ENCODE measurements at places on chromosomes 1 and 21.

- no peak for DNase-seq
Measured at GRCh38 chr21:38165466-38166172, 91.2 kb upstream of the KCNJ15 start.

- DNase-seq: no peak
Measured at GRCh38 chr21:31473685-31474345, 129.8 kb upstream of the TIAM1 start.

- no peak for DNase-seq
Measured at GRCh38 chr1:155913969-155914757, 3.0 kb upstream of the RIT1 start.

- no peak for DNase-seq
Measured at GRCh38 chr1:89620664-89621063, 12.3 kb upstream of the LRRC8C start.

- DNase-seq: no peak
Measured at GRCh38 chr1:23026568-23026967, 7.3 kb downstream of the KDM1A start.

DNA sequence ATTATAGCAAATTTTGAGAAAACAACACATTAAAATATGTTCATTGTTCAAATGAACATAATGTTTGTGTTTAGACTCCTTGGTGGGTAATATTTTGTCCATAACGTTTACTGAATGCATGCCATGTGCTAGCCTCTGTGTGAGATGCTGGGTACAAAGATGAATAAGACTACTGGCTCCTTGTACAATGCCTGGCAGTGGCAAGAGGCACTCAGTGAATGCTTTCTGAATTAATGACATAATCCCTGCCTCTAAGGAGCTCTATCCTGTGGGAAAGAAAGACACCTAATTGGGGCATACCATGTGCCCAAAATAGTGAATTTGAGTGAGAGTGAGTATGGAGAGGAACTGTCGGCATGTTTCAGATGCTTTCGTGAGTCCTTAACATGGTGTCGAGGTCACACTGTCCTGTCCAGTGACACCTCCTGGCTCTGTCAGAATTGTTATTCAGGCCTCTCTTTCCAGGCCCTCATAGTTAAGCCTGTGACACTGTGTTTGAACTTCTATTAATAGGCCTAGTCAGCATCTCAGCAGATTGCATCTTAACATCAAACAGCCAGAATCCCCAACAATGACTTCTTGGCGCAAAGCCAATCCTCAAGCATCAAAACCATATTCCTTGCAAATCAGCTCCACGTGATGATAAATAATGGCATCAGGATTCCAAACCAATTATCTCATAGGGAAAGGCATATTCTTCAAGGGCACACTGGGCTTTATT, 32.8 kb upstream of the S1PR1 start:
- no peak for DNase-seq

DNA sequence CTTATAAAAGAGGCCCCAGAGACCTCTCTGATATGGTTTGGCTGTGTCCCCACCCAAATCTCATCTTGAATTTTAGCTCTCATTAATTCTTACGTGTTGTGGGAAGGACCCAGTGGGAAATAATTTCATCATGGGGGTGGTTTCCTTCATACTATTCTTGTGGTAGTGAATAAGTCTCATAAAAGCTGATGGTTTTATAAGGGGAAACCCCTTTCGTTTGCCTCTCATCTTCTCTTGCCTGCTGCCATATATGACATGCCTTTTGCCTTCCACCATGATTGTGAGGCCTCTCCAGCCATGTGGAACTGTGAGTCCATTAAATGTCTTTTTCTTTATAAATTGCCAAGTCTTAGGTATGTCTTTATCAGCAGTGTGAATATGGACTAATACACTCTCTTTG, 22.5 kb upstream of the NEK7 start:
- no peak for DNase-seq

DNA sequence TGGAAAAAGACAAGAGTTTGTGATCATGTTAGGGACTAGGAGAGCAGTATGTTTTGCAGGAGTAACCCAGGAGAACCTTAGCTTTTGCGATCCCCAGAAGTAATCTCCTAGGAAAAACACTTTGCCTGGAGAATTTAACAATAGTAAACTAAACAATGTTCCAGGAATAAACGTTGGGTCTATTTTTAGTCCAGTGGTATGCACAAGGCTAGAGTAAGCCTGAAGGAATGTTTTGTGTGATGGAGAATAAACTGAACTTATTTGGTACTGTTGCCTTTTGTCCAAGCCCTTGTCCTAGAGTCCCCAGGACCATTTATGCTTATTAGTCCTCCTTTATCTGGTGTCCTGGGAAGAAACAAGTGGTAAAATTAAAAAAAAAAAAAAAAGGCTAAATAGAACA, 28.7 kb upstream of the RGS5 start:
- DNase-seq: no peak

DNA sequence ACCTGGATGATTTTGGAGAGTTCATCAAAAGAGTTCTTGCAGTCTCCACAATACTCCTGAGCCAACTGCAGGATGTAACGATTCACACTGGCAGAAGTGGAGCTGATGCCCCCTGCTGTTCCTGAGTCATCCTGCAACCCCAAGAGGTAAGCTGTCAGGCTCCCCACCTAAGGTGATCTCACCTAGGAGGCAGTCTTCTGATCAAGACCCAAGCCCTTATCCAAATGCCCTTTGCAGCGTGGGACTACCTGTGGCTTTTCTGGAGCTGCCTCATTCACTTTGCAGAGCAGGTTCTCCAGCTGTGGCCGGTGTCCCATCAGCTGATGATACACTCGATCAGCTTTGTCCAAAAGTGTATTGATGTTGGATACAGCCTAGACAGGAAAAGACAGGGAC, 96.4 kb downstream of the UBR4 start:
- DNase-seq: peak; percentile 7

DNA sequence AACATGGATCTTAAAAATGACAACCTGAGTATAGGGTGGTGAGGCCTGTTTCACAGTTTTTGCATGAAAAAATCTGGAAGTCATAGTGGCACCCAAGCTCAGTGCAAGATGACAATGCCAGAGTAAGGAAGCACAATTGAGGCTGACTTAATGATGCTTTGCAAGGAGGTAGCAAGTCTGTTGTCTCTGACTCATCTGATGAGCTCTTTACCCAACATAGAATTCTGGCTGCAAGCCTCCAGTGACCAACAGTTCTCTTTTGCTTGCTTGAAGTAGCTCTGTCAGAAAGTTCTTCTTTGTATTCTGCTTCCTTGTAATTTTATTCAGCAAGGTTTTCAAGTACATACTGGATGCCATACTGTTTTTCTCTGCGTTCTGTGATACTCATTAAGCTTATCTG, 117.1 kb downstream of the FOXD2 start:
- DNase-seq: no peak

DNA sequence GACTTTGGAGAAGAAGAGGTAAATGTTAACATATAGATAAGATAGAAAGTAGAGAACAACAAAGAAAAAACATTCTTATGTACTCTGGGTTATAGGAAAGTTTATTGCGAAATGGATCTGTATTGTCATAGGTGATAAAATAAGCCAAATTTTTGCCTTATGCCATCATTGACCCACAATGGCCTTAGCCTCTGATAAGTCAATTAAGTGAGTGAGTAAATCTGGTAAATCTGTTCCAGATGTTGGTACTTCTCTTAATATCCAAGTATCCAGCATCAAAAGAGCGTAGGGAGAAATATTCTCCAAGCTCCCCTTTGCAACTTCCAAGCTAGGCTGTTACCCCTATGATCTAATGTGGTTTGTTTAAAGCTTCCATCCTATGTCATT, 38.3 kb upstream of the CLCA4 start:
- DNase-seq: no peak

- DNase-seq: no peak
Measured at GRCh38 chr1:115227346-115228082, 110.5 kb downstream of the NGF start.

- peak; percentile 73 for DNase-seq
Measured at GRCh38 chr1:27830621-27831440, at the start of gene PPP1R8. PPP1R8 (plus strand) TSS chr1:27830782; CDS start chr1:27830836, 54 bp downstream.

GRCh38 chr1:243748227-243748626, 101.8 kb downstream of the AKT3 start:
- DNase-seq: no peak

- DNase-seq: no peak
Measured at GRCh38 chr1:159889821-159890252, 10.1 kb downstream of the CFAP45 start.

DNA sequence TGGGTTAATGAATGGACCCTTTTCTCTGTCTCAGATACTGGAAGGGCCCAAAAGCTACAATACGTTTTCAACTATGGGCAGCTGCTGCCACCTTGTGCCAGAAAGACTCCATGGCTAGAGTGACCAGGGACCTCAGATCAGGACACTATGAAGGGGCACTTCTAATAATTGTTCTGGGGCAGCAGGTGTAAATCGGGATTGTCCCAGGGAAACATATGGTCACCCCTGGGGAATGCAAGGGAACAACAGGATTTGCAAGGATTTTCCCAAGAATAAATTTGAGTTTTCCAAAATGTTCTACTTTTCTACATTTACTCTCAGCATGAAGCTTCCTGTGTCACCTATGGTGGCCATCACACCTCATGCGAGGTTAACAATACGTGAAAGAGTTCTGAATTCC, 12.0 kb upstream of the FCAMR start:
- DNase-seq: no peak

DNA sequence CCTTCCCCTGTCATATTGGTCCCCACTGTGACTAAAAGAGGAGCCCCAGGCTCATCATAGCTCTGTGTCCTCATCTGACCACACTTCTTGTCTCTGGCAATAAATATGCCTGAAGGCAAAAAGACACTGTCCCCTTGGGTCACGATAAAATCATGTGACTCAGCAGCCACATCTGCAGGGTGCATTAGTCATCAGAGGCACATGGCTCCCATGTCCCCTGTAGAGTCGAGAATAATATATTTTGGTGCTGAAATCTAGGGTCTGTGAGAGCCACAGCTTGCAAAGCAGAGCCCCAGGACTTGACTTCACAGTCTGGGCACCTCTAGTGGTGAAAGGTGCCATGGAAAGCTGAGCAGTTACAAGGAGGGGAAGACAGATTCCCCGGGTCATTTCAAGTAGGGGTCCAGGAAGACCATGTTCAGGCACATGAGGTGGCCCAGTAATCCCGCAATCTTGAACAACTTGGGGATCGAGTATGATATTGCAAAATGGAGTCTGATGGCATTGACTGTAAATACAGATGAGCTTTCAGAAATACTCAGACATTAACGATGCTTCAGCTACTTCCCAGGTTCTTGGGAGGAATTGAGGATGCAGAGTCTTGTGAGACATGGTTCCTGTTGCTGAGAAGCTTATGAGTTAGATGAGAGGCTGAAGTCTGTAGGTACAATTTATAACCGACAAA, 68.6 kb downstream of the SLC35F3 start:
- no peak for DNase-seq

DNA sequence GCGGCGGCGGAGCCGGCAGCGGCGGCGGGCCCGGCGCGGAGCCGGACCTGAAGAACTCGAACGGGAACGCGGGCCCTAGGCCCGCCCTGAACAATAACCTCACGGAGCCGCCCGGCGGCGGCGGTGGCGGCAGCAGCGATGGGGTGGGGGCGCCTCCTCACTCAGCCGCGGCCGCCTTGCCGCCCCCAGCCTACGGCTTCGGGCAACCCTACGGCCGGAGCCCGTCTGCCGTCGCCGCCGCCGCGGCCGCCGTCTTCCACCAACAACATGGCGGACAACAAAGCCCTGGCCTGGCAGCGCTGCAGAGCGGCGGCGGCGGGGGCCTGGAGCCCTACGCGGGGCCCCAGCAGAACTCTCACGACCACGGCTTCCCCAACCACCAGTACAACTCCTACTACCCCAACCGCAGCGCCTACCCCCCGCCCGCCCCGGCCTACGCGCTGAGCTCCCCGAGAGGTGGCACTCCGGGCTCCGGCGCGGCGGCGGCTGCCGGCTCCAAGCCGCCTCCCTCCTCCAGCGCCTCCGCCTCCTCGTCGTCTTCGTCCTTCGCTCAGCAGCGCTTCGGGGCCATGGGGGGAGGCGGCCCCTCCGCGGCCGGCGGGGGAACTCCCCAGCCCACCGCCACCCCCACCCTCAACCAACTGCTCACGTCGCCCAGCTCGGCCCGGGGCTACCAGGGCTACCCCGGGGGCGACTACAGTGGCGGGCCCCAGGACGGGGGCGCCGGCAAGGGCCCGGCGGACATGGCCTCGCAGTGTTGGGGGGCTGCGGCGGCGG, 1.0 kb downstream of the ARID1A start:
- peak; percentile 48 for DNase-seq

- DNase-seq: no peak
Measured at GRCh38 chr1:209307846-209308245, 275.7 kb upstream of the CAMK1G start.

GRCh38 chr21:15204140-15204969, 139.6 kb upstream of the NRIP1 start:
- no peak for DNase-seq

DNA sequence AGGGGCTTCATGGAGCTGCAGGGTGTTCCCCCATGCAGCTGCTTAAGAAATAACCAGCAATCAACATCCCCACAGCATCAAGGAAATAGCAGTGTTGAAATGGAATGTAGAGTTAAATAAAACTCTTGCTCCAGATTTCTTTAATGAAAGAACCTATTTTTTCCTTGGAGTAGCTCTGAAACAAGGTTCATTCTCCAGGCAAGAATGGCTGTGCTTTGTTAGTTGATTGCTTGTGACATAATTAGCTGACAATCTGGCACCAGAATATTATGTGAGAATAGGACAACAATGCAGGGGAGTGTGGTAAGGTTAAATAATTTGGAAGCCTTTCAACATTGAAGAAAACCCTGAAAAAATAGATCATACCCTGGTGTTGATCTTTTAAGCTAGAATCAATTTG, 254.2 kb upstream of the RRP15 start:
- DNase-seq: no peak

- no peak for DNase-seq
Measured at GRCh38 chr1:200970771-200971427, 52.6 kb downstream of the KIF21B start.

GRCh38 chr1:114803001-114803400, 22.5 kb upstream of the SIKE1 start:
- DNase-seq: no peak

GRCh38 chr1:110438893-110439292, 12.1 kb upstream of the PROK1 start:
- DNase-seq: no peak

DNA sequence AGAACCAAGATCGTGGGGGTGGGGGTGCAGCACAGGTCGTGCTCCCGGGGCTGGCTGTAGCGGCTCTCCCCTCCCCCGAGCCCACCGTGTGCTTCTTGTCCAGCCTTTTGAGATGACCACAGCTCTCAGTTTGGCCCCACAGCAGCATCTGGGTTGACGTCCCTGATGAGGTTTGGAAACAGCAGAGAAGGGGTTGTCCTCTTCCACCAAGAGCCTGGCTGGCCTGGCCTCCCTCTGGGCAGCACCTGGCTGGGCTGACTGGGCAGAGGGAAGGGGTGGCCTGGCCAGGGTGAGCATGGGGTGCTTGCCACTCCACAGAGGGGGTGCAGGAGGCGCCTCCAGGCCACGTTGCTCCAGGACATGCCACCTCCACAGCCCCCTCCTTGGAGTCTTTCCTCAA, 61.5 kb downstream of the SKI start:
- no peak for DNase-seq

DNA sequence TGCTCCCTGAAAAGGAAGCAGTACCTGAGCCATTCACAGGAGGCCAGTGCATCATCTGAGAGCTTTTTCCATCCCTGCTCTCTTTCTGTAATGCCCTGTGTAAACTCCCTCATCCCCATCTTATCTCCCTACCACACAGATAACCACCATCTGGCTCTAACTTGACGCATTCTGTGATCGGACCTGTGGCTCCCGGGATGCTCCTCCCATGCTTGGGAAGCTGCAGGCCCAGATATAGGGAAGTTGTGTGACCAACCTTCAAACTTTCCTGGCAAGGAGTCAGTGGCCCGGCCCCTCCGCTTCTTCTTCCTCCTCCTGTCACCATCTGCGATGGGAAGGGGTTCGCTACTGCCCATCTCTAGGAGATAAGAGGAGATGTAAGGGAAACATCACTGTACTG, 21.1 kb downstream of the MKNK1 start:
- DNase-seq: no peak
